Fibroblast of skin of scalp (primary cell): ENCODE measurements at places on chromosomes 7 and 10.

- DNase-seq, result no peak
Observed at GRCh38 chr10:24249829-24250415, 41.0 kb downstream of the KIAA1217 start.

GRCh38 chr7:98568891-98569290 is 48.2 kb upstream of the NPTX2 start:
- no peak for DNase-seq

DNA sequence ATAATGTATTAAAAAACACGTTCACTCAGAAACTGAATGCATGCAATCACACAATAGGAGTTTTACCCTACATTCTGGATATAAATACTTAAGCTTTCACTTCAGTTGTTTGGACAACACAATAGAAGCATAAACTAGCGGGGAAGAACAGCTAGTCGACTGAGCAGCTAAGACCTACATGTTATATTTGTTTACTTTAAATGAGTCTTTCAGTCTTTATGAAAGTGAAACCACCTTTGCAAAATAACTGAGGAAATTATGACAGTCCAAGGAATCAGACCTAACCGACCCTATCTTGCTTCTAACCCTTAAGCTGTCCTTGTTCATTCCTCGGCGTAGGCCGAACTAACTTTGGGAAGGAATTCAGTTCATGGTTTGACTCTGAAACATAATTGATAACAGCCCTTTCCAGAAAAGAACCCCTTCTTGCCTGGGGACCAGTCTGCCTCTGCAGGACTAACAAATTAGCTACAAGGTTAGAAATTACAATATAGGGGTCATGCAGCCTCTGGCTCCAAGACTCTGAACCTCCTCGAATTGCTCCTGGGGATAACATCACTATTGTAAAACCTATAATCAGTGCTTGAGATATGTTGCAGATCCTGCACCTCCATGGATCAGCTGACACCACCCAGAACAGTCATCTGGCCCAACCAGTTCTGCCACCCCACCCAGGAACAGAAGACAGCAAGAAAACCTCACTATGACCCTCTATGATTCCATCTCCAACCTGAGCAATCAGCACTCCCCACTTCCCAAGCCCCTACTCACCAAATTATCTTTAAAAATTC is 185.1 kb upstream of the KLF6 start:
- DNase-seq, result no peak

- DNase-seq, result no peak
Observed at GRCh38 chr7:150993511-150993910, 2.7 kb downstream of the NOS3 start.

DNA sequence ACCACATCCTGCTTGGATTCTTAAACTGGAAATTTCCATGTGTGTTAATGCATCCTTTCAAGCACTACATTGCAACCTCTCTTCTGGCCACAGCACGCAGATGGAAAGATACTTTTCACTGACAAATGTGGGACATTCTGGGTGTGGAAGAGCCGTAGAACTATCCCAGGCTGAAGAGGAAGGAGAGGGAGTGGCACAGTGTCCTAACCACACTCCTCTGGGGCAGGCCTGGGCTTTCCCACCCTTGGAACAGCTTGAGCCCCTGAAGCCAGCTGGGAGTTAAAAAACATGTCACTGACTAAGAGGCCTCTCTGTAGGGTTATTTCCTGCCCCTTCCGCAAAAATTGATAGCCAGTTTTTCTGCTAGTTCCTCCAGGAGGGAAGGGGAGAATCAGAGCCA is 34.0 kb upstream of the DNMBP start:
- DNase-seq, result peak; percentile 50

GRCh38 chr10:48333856-48334255 is 27.4 kb downstream of the MAPK8 start:
- DNase-seq, result no peak

GRCh38 chr10:94902080-94902479 is 36.4 kb upstream of the CYP2C9 start:
- DNase-seq, result no peak

GRCh38 chr7:6530626-6531491 is 20.4 kb downstream of the GRID2IP start:
- no peak for DNase-seq

DNA sequence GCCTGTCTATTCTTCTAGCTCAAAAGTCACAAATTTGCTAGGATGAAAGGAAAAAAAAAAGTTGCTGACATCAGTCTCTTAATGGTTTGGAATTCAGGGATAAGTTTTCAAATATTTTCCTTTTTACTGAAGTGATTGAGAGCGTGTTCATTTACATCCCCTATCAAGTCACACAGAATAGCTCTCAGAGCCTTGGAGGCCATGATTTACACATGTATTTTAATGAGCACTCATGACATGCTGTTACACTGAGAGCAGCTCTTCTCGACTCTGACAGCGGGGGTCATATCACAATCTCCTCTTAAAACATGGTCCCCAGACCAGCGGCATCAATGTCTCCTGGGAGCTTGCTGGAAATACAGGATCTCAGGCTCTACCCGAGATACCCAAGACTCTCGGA is 232.7 kb downstream of the POU6F2 start:
- no peak for DNase-seq

- DNase-seq, result peak; percentile 92
Observed at GRCh38 chr7:28984631-28985030, 26.5 kb upstream of the TRIL start.

- no peak for DNase-seq
Observed at GRCh38 chr7:65953001-65953720, 28.9 kb downstream of the GUSB start.

- DNase-seq, result no peak
Observed at GRCh38 chr10:1939016-1939415, 201.7 kb upstream of the ADARB2 start.

DNA sequence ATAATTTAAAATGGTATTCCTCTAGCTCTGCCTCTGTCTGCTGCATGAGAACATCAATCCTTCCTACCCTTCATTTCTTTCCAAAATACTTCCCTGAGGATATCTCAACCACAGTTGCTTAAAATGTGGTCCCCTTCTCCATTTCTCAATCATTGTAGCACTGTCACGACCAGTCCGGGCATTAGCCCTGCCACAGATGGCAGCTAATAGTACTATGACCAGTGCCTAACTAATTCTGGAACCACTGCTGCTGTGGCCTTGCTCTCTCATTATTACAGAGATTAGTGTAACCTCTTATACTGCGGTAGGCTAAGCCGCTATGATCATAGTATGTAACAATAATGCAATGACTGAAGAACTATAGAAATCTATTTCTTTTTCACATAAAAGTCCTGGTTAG is 66.0 kb downstream of the REEP3 start:
- DNase-seq, result no peak

DNA sequence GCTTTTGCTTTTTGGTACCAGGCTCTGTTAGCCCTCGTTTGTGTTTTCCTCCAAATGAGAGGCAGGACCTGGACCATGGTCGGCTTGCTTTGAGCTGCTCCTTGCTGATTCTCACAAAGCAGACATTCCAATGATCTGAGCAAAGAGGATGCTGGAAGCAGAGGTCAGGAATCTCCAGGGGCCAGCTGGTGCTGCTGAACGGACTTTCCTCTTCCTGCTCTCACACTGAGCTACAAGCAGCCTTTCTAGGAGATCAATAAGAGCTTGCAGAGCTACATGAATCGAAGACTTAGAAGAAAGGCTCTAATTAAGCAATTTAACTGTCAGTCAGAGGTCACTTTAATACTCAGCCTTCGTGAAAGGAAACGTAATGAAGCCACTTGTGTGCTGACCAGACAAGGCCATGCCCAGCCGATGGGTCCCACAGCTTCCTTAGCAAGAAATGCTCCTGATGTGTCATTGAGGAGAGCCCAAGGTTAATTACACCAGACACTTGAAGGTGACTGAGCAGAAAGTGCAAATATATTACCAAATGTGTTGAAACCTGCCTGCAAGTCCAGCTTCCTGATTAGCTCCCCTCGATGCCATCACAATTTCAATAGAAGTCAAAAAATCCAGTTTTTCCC is 151.3 kb upstream of the RSU1 start:
- peak; percentile 87 for DNase-seq
